ENCODE measurements at places on chromosomes 7 and 10. TPM values are rescaled to one million over a fixed set of nuclear protein-coding genes. Genes with fewer than 3 reads are reported as not detected.

- H3K4me3 ChIP-seq, result no peak overlapping the region
- H3K27me3 ChIP-seq, result no peaks in the 10 kb centered on the region
- no peak for DNase-seq
Measured at GRCh38 chr7:133386205-133386604, 133.3 kb downstream of the EXOC4 start.

- H3K36me3 ChIP-seq, result no peaks in the 10 kb centered on the region
- H3K4me1 ChIP-seq, result peaks cover 17% of the 10 kb centered on the region
- no peak overlapping the region for H3K27ac ChIP-seq
- DNase-seq, result no peak
- H3K27me3 ChIP-seq, result no peaks in the 10 kb centered on the region
Measured at GRCh38 chr7:151592868-151593486, 73.3 kb upstream of the RHEB start.

- no peaks in the 10 kb centered on the region for H3K36me3 ChIP-seq
- no peak overlapping the region for H3K4me3 ChIP-seq
- DNase-seq, result no peak
- H3K4me1 ChIP-seq, result no peaks in the 10 kb centered on the region
- H3K27me3 ChIP-seq, result no peaks in the 10 kb centered on the region
Measured at GRCh38 chr10:101478956-101479355, 109.1 kb downstream of the POLL start.

DNA sequence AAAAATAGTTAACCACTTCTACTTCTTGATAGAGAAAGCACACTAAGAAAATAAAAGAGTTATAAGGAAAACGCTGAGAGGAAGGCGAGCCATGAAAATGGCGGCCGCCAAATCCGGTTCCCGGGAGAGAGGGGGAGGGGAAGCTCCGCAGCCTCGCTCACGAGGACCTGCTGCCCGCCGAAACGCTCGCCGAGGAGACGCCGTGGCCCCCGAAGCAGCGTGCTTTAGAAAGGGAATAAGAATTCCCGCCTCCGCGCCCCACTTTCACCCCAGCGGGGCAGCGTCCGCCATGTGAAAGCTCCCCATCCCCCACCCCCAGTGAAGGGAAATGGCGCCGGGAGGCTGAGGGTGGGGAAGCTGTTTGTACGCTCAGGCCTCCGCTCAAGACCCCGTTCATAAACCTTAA, 505 bp downstream of the HNRNPA2B1 start:
- H3K4me1 ChIP-seq, result peaks cover 46% of the 10 kb centered on the region
- H3K27me3 ChIP-seq, result no peaks in the 10 kb centered on the region
- peak overlapping the region; percentile 91 for H3K4me3 ChIP-seq
- peaks cover 15% of the 10 kb centered on the region for H3K36me3 ChIP-seq

DNA sequence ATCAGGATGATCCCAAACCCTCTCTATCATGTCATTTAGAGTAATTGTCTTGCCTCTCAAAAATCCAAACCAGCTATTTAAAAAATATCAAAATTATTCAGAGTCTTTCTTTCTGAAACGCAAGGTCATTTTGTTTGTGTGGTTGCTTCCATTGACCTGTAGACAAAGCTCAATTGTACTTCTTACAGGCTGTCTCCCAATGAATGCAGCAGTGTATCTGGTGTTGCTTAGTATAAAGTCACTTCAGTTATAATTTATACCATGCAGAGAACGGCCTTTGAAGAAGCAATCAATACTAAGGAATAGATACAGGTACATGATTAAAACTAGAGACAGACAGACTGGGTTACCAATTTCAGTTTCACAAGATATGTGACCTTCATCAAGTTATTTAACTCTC, 80.9 kb downstream of the DOCK4 start:
- H3K4me3 ChIP-seq, result no peak overlapping the region
- no peak for DNase-seq
- no peaks in the 10 kb centered on the region for H3K27me3 ChIP-seq
- H3K4me1 ChIP-seq, result no peaks in the 10 kb centered on the region
- H3K27ac ChIP-seq, result no peak overlapping the region
- no peaks in the 10 kb centered on the region for H3K36me3 ChIP-seq

- no peaks in the 10 kb centered on the region for H3K27me3 ChIP-seq
- no peak overlapping the region for H3K27ac ChIP-seq
- DNase-seq, result no peak
- H3K4me1 ChIP-seq, result no peaks in the 10 kb centered on the region
- no peak overlapping the region for H3K4me3 ChIP-seq
Measured at GRCh38 chr10:21135023-21135931, 238.2 kb upstream of the NEBL start.

- H3K27me3 ChIP-seq, result no peaks in the 10 kb centered on the region
- H3K27ac ChIP-seq, result no peak overlapping the region
- H3K4me1 ChIP-seq, result no peaks in the 10 kb centered on the region
- DNase-seq, result no peak
- no peaks in the 10 kb centered on the region for H3K36me3 ChIP-seq
Measured at GRCh38 chr7:135755351-135755753, 6.7 kb upstream of the FAM180A start.

The MMP21 gene
- not detected for total RNA-seq

Measured in esophagus squamous epithelium (tissue), 5 donors.